ENCODE measurements at places on chromosomes 6 and 20. TPM values are rescaled to one million over a fixed set of nuclear protein-coding genes. Genes with fewer than 3 reads are reported as not detected.

Gene POM121L2
- not detected for total RNA-seq

Gene SUMO4
- total RNA-seq, result 1.8 TPM

Gene WFDC5
- total RNA-seq, result not detected

Gene MOG
- not detected for total RNA-seq

Gene GABRR1
- not detected for total RNA-seq

Gene GSTA2
- total RNA-seq, result not detected

Gene FRK
- 0.11 TPM for total RNA-seq

Gene BMP2
- total RNA-seq, result 0.84 TPM

Gene SLC24A3
- 0.51 TPM for total RNA-seq

Gene EDEM2
- total RNA-seq, result 16.9 TPM

Gene PRKN
- total RNA-seq, result 3.2 TPM

Gene CD2AP
- total RNA-seq, result 12.5 TPM

Gene MAFB
- 1.6 TPM for total RNA-seq

Gene ENPP5
- 0.68 TPM for total RNA-seq

Gene SPATA2
- 10.5 TPM for total RNA-seq

Gene COL21A1
- not detected for total RNA-seq

Gene RSPO3
- not detected for total RNA-seq

Gene ADTRP
- not detected for total RNA-seq

Gene FOXQ1
- not detected for total RNA-seq

Gene MPC1
- total RNA-seq, result 32.6 TPM

Gene TSPO2
- total RNA-seq, result not detected

Gene TTBK1
- 5.1 TPM for total RNA-seq

Gene RBPJL
- total RNA-seq, result not detected

Gene BPIFB1
- total RNA-seq, result not detected

Gene TLDC2
- not detected for total RNA-seq

Gene TNNC2
- total RNA-seq, result not detected

Gene FIG4
- 14.7 TPM for total RNA-seq

Gene ZC2HC1B
- not detected for total RNA-seq

Gene PLEKHG1
- 27.6 TPM for total RNA-seq

Gene PXT1
- not detected for total RNA-seq

Gene RNF217
- 8.4 TPM for total RNA-seq

Gene TRMT11
- total RNA-seq, result 31.0 TPM

Gene KHDC1L
- not detected for total RNA-seq

Gene FAM184A
- total RNA-seq, result 7.6 TPM

Gene DEFB119
- total RNA-seq, result not detected

Gene NRSN1
- total RNA-seq, result 0.54 TPM

Gene FAM83C
- total RNA-seq, result not detected

Gene UTRN
- 76.8 TPM for total RNA-seq

Gene TMEM244
- not detected for total RNA-seq

Gene F13A1
- total RNA-seq, result 0.39 TPM

Gene ANKRD66
- total RNA-seq, result not detected

Gene SPATS1
- total RNA-seq, result not detected
